ENCODE measurements at places on chromosomes 16 and 17.

- DNase-seq = no peak
These were observed 40.0 kb upstream of the RBFOX3 start for GRCh38 chr17:79650861-79651260.

GRCh38 chr16:87412371-87412995 lies 20.3 kb downstream of the MAP1LC3B start:
- DNase-seq = no peak

DNA sequence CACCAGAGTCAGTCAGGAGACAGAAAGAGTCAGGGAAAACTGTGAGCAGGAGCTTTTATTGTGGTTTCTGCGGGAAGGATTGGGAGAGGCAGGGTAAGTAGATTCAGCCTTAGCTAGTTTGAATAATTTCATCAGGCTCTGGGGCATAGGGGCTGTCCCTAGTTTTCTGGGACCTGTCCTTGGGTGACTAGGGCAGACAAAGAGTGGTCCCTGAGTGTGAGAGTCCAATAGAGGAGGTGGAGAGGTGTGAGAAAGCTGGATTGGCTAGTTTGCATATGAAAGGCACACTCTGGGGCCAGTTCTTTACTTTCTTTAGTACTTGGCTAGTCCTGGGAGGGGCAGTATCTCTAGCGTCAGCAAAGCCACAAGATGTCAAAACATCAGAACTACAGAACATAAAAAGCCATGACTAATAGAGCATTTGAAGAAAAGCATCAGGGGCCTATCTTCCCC lies 255.6 kb downstream of the HS3ST3A1 start:
- DNase-seq = no peak

DNA sequence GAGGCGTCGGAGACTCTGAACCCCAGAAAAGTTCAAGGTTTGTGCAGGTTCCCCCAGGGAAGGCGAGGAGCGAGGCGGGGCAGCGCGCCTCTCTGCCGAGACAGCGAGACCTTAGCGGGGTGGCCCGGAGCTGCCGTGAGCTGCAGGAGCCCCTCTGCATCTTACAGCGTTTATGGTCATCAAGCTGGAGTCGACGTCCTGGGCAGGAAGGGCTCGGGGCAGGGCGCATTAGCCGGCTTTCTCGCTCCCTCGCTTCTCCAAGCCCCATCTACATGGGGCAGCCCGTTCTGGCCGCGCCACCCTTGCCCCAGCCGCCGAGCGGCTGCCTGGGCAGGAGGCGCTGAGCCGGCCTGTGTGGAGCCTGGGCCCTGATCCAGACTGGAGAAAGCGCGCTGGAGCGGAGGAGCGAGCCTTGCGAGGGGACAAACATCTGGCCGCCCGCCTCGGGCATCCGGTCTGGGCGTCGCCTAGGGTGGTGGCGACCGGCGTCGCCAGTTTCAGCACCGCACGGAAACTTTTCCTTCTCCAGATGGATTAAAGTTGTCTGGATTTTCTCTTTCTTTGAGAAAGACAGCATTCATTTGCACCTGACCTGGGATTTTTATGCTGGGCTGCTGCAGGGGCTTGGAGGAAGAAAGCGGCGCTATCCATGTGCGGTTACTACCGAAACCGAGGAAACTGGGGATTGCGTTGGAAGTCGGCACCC lies 750 bp downstream of the TMEM132E start:
- no peak for DNase-seq

- no peak for DNase-seq
These were observed 20.7 kb downstream of the YWHAE start for GRCh38 chr17:1379208-1379929.
